T-helper 2 cell (primary cell): ENCODE measurements at places on chromosomes 6 and 20.

DNA sequence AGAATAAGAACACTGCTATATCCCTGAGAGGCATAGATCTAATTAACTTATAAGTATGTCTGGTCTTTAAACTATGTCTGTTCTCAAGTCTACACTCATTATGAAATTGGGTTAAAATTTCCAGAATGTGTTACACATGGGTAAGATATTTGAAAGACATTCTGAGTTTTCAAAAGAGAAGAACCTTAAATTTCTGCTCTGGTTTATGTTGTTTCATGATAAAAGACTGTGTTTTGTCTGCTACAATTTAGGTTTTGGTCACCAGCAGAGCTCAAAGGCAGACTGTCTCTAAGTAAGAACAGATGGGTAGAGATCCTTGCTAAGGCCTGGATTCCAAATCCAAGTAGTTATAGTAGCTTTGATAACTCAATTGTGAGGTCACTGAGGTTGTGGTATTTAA lies 6.0 kb downstream of the STMND1 start:
- DNase-seq = no peak

DNA sequence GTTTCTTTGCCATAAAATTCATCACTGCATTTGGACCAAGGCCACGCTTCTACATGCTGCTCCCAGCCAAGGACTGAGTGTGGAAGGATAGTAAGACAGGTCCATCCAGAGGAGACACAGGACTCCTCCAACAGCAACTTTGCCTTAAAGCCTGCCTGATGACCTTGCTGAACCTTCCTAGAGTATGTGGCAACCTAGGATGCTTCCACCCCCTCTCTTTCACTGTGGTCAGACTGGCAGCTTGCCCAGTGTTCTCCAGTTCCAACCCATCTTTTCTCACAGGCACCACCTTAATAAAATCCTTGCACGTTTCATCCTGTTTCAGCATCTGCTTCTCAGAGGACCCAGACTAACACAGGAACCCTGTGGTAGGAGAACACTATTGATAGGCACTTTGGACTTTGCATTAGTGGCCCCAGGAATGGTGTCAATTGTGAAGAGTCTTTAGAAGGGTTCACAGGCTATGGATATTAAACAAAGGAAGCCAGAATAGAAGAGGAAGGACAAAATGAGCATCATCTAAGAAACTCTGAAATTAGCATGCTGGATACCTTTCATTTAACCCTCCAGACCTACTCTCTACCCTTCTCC lies 2.4 kb upstream of the PKHD1 start:
- DNase-seq = no peak

DNA sequence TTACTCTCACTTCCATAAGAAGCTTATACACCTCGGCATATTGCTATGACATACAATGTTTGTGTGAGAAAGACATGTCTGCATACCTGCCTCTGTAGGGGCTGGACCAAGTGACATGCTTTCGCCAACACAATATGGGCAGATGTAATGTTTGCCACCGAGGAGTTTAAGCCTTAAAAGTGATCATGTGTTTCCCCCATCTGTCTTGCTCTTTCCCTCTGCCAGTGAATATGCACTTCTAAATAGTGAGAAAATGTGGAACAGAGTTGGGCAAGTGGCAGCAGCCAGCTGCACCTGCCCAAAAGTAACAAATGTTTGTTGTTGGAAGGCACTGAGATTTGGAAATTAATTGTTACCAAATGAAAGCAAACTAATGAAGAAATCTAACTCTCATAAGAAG lies 274.8 kb upstream of the BTBD3 start:
- DNase-seq = no peak

DNA sequence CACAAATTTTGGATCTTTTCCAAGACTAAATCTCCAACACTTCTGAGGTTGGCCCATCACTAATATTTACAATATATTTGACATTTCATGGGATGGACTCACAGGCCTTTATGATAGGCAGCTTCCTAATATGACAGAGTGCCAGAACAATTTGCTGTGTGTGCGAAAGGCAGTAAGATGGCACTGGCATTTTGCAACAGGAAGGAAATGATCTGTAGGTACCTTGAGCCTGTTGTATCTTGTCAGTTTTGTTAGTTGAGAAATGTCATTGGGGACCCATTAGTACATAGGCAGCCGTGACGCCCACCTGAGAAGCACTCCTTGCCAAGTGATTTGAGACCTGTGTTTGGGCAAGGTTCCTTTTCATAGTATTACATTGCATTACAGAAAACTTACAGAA lies 153.4 kb upstream of the HEY2 start:
- DNase-seq = no peak

DNA sequence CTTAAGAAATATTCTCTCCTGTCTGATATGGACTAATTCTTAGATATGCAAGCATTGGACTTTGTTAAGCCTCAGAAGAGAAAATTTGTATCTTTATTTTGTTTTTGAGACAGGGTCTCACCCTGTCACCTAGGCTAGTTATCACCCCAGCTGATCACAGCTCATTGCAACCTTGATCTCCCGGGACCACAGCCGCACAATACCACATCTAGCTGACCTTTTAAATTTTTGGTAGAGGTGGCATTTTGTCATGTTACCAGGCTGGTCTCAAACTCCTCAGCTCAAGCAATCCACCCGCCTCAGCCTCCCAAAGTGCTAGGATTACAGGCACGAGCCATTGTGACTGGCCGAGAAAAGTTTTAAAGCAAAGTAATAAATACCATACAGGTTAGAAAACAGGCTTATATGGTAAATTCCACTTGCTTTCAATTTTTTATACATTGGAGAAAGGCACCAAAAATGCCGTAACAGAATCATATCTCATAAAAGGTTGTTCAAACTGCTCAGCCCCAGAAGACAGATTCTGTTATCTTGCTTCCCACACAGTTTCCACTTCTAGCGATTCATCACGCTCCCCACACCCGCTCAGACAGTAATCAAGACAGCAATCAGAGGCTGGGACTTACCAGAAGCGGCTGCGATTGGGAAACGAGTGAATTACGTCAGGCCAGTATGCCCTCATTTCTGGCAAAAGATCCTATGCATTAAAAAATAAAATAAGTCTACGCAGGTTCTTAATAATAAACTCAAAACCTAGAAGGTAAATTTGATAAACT lies 13.8 kb downstream of the RNASET2 start:
- no peak for DNase-seq

GRCh38 chr20:19522071-19522801 lies 235.8 kb upstream of the RIN2 start:
- DNase-seq = no peak

DNA sequence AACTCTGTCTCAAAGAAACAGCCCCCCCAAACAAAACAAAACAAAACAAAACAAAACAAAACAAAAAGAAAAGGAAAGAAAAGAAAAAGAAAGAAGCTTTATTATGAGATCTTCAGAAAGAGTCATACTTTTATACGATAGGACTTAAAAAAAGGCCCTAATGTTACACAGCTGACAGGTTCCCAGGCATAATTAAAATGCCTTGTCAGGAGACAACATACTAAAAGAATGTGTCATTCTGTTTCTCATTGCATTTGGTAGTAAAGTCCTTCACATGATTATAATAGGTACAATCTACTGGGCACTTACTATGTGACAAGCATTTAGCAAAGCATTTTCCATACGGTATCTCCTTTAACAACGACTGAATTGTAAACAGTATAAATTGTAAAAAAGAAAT lies 36.4 kb upstream of the RPN2 start:
- DNase-seq = no peak

- DNase-seq = no peak
These were observed 49.4 kb upstream of the MCUR1 start for GRCh38 chr6:13863699-13864155.

GRCh38 chr6:49453221-49453620 lies 9.8 kb downstream of the MMUT start:
- DNase-seq = no peak

DNA sequence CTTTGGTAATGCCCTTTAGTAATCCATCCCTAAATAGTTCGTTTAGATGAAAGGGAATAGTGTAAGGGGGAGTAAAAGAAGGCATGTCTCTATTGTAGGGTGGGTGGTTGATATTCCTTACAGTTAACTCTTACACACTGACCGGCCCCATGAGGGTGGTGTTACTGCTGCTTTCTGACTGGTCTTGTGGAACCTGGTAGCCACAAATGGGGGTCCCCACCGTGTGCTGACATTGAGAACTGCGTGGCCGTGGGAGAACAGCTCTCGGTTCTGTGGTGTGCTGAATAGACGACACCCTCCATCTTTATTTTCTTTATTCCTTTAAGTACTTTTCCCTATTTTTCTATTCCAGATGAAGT lies 19.3 kb downstream of the MRAP2 start:
- DNase-seq = no peak

DNA sequence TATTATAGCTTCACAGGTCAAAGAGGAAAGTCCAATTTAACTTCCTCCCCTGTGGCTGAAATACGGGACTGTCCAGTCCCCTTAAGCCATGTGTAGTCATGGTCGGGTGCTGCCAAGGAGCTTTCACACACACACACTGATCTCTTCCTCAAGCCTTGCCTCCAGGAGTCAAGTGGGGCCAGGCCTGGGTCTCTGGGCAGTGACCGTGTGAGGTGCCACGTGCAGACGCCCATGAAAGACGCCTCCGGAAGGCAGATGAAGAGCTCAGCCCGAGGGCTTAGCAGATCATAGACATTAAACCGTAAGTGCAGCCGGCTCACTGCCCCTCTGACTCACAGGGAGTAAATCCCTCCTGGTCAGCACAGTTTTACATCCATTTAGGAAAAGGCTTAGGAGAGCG lies 4.2 kb downstream of the GABRR2 start:
- DNase-seq = no peak

GRCh38 chr20:33969563-33969962 lies 24.1 kb upstream of the RALY start:
- DNase-seq = no peak

DNA sequence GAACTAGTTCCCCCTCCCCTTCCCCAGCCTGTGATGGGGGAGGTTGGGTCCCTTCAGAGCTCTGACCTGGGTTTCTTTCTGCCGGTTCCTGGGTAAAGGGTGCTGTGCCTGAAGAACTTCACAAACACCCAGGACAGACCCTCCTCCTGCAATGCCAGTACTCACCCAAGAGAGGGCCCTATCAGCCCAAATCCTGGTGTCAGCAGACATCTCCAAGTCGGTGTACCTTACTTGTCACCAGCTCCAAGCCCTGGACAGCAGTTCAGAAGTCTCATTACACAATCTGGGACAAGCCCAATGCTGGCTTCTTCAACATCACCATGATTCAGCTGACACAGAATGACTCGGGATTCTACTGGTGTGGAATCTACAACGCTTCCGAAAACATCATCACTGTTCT lies 467 bp downstream of the TREML4 start:
- no peak for DNase-seq
